ENCODE measurements at places on chromosomes 4 and X.

- no peak for DNase-seq
Measured at GRCh38 chr4:150710770-150711375, 128.9 kb downstream of the MAB21L2 start.

GRCh38 chr4:44674471-44674870 lies 3.7 kb upstream of the GUF1 start:
- DNase-seq, result no peak

- no peak for DNase-seq
Measured at GRCh38 chr4:100034023-100034664, 84.1 kb upstream of the H2AZ1 start.

DNA sequence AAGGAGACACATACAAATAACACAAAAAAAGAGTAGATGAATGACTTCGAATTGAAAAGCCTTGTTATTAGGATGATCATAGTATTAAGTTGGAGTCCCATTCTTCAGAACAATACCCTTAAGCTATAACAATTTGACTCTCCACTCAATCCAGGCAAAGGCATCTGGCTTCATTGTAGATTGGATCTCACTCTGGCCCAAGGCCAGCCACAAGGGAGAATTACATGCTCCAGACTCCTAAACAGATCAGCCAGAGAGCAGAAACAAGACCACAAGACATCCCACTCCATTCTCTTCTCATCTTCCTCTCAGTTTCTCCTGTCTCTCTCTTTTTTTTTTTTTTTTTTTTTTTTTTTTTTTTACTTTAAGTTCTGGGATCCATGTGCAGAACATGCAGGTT lies 213.9 kb downstream of the DHX15 start:
- no peak for DNase-seq

DNA sequence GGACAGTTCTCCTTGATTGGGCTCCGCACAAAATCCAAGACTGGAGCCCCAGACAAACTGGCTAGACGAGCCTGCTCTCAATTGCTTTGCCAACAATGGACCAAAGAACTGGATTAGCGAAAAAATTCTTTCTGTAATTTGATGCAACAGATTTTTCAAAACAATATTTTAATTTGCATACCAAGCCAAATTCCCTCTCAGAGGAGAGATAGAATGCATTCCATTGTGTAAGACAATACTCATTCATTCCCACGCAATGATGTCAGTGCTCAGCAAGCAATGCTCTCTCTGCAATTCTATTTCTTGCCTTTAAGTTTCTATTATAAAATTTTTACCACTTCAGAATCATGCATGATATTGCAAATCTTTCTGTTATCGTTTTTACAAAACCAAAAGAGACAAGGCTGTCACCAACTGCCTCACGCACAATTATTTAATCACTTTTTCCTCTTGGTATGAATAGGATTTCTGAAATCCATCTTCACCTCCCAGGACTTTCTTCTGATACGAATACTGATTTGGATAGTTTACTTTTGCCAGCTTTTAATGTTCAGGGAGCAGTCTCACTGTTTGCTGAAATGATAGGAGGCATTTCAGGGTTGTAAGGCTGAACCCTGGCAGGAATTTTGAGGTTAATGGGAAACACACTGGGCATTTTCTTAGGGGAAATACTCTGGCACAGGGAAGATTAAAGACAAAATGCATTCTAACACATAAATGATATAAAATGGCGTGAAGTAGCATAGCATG lies 46.1 kb upstream of the HCCS start:
- no peak for DNase-seq

DNA sequence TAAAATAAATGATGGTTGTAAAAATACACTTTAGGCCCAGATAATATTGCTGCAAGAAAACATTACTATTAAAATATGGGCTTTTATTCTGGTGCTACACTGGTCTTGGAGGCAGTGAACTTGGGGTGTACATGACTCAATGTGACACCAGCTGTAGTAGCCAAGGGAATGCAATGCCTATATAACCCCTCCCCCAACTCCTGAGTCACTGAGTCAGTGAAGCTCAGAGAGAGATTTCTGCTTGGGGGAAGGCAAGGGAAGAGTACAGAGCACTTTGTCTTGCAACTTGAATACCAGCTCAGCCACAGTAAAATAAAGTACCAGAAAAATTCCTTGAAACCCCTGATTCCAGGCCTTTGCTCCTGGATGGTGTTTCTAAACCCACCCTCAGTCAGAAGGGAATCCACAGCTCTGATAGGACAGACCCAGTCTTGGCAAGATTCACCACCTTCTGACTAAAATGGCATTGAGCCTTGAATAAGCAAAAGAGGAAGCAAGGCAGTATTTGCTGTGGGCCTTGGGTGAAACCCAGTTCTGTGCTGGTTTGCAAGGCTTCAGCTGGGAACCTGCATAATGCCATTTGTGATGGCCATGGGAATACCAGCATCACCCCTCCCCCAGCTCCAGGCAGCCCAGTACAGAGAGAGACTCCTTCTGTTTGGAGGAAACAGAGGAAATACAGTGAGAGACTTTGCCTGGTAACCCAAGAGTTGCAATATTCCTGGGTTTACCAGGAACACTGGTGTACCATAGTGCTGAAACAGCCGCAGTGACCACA lies 209.9 kb downstream of the IQCM start:
- no peak for DNase-seq

DNA sequence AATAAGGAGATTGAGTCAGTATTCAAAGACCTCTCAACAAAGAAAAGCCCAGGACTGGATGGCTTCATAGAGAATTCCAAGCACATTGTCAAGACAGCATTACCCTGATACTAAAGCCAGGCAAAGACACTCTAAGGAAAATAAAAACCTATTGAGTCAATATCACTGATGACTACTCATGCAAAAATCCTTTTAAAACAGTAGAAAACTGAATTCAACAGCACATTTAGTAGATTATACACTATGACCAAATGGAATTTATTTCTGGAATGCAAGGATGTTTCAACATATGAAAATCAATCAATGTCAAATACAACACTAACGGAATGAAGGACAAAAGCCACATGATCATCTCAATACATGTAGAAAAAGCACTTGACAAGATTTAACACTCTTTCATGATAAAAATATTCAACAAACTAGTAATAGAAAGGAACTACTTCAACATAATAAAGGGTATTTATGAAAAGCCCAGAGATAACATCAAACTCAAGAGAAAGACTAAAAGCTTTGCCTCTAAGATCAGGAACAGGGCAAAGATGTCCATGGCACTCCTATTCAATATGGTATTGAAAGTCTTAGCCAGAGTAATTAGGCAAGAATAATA lies 633.3 kb downstream of the ANKRD50 start:
- no peak for DNase-seq

DNA sequence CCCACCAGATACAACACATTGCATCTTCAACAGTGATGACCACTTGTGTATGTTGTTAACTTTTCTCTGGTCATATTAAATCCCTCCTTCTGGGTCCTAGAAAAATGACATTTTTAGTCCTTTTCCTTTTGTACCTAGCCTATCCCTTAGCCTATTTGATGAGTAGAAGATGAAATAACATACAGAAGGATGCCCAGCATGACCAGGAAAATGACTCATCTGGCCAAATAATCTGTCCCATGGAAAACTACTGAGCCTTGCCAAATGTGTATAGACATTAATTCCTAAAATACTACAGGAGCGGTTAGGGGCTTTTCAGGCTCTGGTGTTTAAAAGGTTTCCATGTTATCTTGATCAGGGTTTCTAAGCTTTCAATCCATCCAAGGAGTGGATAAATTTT lies 129.0 kb upstream of the KCNIP4 start:
- no peak for DNase-seq

DNA sequence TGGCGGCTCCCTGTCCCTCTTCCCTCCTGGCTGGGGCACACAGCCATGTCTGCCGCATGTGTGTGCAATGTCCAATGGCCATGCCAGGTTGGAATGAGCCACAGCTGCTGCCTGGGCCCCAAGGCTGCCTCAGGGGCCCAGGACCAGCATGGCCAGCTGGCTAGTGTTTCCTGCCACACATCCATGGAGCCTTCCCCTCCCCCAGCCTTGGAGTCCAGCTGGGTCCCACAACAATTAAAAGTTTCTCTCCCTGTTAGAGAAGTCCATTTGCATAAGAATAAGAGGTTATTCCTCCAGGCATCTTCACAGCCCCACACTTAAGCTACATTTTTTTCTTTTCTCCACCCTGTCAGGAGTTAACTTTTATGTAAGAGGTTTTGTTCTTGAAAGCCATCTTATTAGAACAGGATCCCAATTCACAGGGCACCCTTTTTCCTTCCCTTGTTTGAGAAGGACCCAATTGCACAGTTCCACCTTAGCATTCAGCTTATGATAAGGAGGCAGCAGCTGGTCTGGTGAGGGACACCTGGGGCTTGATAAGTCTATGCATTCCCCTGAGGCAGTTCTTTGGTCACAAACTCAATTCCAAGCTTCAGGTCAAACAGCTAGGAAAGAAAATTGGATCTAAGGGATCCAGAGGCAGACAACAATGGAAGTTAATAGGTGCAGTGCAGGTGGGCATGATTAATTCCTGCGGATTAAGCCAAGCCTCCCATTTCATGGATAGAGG lies 963.3 kb upstream of the GRIA3 start:
- no peak for DNase-seq
